Kidney epithelial cell (primary cell): ENCODE measurements at places on chromosomes 6 and 20. TPM values are rescaled to one million over a fixed set of nuclear protein-coding genes. Genes with fewer than 3 reads are reported as not detected.

- no peak for DNase-seq
These were observed 76.4 kb downstream of the EYA2 start for GRCh38 chr20:46970937-46971630.

Gene SLC22A3
- 5.8 and 6.4 TPM in 2 replicates for total RNA-seq

- DNase-seq = no peak
These were observed 26.9 kb downstream of the MAP3K7 start for GRCh38 chr6:90559931-90560330.

Gene PBOV1
- not detected in 2 replicates for total RNA-seq

GRCh38 chr20:44354979-44355497 lies 461 bp upstream of the HNF4A start:
- no peak for DNase-seq

DNA sequence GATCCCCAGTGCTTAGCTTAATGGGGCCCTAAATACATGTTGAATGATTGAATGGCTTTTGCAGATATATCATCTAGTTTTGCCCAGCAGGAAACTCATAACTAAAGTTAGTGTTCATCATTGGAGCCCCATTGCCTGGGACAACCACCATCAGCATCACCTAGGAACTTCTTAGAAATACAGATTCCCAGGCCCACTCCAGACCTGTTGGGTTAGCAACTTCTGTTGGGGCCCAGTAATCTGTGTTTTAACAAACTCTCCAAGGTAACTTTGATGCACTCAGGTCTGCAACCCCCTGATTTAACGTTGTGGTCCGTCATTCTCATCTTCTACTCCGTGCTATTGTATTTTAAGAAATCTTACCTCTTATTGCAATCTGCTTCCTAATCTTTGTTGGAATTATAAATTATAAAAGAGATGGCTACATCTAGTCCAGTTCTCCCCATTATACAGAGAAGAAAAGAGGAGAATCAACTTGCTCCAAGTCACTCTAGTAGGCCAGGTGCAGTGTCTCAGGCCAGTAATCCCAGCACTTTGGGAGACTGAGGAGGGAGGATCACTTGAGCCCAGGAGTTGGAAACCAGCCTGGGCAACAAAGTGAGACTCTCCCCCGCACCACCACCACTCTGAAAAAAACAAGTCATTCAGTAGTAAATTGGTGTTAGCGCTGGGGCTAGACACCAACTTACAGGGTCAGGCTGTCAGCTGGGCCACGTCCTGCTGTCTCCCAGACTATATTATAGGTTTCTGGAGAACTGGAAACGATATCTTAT lies 13.7 kb downstream of the FOXP4 start:
- no peak for DNase-seq

DNA sequence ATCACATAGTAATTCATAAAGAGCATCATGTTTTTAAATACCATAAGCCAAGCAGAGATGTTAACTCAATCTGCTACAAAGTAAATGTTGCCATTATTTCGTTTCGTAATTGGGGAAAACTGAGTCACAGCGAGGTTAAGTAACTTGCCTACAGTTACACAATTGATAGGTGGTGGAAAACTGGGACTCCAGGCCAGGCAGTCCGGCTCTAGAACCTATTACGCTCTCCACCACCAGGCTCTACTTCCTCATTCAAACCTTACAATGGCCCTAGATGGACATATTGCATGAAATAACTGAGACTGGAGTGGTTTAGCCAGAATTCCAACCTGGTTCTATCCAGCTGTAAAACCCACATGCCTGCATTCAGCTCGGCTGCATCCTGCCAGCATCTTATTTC lies 58.2 kb downstream of the LINC00237 start:
- no peak for DNase-seq

DNA sequence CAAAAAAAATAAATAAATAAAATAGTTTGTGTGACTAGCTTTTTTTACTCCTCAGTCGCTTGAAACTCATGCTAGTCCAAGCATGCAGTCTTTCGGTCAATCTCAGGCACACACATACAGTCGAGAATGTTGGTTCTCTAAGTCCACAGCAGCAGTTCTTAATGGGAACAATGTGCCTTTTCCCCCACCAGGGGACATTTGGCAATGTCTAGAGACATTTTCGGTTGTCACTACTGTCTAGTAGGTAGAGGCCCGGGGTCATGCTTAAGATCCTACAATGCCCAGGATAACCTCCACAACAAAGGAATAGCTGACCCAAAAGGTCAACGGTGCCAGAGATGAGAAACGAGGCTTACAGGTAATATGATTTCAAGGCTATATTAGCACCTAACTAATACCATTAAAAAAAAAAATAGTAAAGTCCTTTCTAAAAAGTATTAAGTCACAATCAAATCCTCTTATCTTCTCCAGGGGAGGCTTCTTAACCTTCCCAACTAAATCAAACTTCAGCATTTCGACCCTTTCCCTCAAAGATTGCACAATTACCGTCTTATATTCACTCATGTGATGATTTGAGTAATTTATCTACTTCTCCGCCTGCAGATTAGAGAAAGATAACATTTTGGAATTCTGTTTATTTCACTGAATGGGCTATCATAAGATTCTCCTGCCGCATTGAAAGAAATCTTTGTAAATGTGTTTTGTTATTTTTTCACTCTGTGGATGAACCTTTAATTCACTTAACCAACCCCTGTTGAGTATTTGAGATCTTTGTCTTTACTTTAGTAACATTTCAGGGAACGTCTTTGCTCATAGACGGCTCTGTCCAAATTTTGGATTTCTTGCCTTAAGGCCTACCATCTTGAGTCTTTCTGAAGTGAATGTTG lies 8.1 kb upstream of the SALL4 start:
- DNase-seq = no peak

- DNase-seq = no peak
These were observed 77.8 kb downstream of the ZFAND3 start for GRCh38 chr6:37897321-37897720.

GRCh38 chr20:58694241-58695083 lies 1.9 kb downstream of the NPEPL1 start:
- no peak for DNase-seq

GRCh38 chr20:51563486-51564332 lies 21.2 kb upstream of the NFATC2 start:
- DNase-seq = no peak

- no peak for DNase-seq
These were observed 971.5 kb upstream of the CITED2 start for GRCh38 chr6:140345935-140346334.

GRCh38 chr20:59835448-59836395 lies 97.7 kb downstream of the SYCP2 start:
- peak; percentile 9 for DNase-seq

Gene TRIM26
- 40.3 and 42.0 TPM in 2 replicates for total RNA-seq

DNA sequence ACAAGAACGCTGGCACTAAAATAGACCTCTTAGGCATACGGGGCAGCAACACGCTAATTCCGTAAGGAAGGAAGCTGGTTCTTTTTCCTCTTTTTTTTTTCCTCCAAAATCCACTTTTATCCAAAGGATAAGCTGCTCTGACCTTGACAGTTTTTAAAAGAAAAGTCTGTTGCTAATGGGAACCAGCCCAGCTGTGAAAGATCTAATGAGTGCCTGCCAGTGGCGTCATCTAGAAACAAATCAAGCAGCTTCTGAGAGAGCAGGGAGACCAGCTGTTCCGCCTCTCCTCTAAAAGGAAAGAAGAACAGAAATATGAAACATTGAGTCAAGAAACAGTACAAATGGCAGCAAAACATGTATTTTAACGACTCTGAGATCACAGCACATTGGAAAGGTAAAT lies 78.6 kb downstream of the FAXC start:
- no peak for DNase-seq

DNA sequence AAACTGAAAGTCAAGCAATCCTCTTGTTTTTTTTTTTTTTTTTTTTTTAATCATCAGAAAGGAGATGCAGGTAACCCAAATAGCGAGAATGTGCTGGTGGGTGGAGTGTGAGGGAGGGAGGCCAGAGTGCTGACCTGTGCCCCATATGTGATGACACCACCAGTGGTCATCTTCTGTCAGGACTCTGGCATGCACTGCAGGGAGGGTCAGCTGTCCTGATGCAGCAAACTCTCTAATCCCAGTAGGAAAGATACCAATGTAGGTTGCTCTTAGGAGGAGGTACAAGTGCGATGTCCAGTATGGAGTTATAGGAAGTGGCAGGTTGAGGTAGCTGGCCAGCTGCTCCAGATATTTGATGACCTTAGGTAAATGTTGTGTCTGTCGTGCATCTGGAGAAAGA lies 2.8 kb upstream of the CST4 start:
- DNase-seq = no peak

DNA sequence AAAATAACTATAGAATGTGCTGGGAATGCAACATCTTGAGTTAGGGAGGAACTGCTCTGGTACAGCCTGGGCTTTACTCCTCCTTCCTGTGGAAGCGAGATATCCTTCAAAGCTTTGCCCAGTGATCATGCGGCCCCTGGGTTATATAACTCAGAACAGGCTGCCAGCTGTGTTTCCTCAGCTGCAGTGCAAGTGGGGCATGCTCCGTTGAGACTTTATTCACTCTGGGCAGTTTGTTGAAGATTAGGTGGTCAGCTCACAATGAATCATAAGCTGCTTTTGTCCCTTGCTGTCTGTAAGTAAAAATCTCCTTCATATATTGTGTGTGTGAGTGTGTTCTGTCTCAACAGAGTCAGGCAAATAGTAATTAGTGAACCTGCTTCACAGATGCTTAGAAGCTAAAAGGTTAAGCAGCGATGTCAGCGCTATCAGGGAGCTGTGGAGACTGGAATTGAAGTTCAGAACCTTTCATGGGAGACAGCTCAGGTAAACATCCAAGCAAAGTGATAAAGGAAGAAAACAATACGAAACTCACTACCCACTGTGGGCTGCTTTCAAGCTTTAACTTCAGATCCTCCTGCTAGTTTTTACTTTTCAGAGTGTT lies 688.4 kb downstream of the HTR1B start:
- DNase-seq = no peak

DNA sequence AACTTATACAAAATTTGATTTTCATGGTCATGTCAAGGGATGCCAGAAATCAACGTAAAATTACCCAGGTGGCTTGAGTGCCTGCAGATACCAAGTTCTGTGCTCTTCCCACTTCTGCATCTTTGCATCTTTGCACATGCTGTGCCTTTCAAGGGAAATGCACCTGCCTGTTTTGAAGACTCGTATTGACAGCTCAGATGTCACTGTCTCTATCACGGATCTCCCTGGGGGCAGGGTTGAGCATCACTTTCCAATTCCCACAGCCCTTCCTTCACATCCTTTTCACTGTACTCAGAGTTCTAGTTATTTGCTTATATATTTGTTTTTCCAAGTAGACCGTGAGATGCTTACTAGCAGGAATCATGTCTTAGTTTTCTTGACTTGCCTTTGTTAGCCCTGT lies 274.2 kb downstream of the CDH26 start:
- no peak for DNase-seq

DNA sequence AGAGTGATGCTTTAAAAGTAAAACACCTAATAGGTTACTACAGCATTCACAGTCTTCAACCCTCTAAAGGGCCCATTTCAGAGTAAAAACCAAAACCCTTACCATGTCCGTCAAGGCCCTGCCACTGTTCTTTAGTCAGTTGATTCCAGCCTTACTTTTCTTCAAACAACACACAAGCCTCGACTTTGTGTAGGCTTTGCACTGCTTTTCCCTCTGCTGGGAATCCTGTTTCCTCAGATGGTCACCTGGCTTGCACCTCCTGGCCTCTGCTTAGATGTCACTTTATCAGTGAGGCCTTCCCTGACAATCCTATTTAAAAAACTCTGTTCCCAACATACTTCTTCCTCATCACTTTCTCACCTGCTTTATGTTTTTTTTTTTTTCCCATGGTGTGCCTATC lies 77.1 kb upstream of the FLRT3 start:
- DNase-seq = no peak

- no peak for DNase-seq
These were observed 48.1 kb downstream of the PLAGL1 start for GRCh38 chr6:143959927-143960326.

DNA sequence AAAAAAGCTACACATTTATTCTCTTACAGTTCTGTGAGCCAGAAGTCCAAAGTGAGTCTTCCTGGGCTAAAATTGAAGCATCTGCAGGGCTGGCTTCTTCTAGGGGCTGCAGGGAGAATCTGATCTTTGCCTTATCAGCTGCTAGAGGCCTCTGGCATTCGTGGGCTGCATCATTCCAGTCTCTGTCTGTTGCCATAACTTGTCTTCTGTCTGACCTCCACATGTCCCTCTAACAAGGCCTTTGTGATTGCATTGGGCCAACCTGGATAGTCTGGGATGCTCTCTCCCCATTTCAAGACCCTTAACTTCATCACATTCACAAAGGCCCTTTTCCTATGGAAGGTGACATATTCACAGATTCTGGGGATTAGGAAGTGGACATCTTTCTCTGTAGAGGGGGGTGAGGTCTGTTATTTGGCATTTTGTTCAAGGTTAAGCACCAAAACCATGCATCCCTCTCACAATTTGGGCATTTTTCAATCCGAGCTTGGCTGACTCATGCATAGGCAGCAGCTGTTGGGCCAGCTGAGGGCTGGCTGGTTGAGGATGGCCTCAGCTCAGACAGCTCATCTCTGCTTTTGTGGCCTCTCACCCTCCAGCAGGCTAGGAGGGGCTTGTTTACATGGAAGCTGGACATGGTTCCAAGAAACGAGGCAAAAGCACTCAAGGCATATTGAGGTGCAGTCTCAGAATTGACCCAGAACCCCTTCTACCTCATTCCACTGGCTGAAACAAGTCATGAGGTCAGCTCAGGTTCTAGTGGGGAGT lies 116.1 kb upstream of the NXT1 start:
- no peak for DNase-seq

- DNase-seq = no peak
These were observed 143.3 kb downstream of the SMOC2 start for GRCh38 chr6:168584249-168584648.

Gene CRIP3
- 0.67 TPM in 1 of 2 replicates, not detected in the other for total RNA-seq

GRCh38 chr20:52379723-52380336 lies 188.3 kb upstream of the ZFP64 start:
- no peak for DNase-seq

DNA sequence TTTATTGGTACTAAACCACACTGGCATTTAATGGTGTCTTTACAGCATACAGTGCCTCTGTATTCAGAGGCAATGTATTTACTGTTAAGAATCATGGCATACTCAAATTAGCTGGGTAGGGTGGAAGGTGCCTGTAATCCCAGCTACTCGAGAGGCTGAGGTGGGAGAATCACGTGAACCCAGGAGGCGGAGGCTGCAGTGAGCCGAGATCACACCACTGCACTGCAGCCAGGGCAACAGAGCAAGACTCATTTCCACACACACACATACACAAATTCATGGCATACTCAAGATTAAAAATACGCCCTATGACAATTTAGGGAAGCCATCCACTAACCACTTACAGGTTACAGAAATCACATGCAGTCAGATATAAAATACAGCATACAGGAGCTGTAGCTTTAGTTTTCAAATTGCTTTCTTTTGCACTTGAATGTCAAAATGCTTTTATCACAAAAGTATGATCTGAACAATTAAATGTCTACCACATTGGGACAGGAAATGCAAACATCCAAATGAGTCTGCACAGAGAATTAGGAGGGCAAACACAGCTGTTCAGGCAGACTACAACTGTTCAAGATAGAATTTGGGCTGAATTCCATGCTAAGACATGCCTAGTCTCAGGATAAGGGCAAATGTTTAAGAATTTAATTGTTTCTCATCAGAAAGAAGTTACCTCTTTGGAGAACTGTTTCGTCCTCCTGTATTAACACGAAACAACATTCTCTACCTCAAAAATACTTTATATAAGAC lies 36.4 kb downstream of the CSNK2A1 start:
- no peak for DNase-seq

GRCh38 chr6:47047479-47048407 lies 5.6 kb upstream of the ADGRF1 start:
- peak; percentile 84 for DNase-seq
